Mammary microvascular endothelial cell (primary cell): ENCODE measurements at places on chromosomes 2 and 18. TPM values are rescaled to one million over a fixed set of nuclear protein-coding genes. Genes with fewer than 3 reads are reported as not detected.

The CYS1 gene
- total RNA-seq, result 1.3 TPM in 1 of 2 replicates, not detected in the other

The DYNAP gene
- not detected in 2 replicates for total RNA-seq

The TUBA3E gene
- not detected in 2 replicates for total RNA-seq

The NEB gene
- total RNA-seq, result 0.20 and 0.30 TPM in 2 replicates

The PID1 gene
- 0.20 and 0.53 TPM in 2 replicates for total RNA-seq
